HFFc6 (cell line): ENCODE measurements at places on chromosomes 1 and 21.

DNA sequence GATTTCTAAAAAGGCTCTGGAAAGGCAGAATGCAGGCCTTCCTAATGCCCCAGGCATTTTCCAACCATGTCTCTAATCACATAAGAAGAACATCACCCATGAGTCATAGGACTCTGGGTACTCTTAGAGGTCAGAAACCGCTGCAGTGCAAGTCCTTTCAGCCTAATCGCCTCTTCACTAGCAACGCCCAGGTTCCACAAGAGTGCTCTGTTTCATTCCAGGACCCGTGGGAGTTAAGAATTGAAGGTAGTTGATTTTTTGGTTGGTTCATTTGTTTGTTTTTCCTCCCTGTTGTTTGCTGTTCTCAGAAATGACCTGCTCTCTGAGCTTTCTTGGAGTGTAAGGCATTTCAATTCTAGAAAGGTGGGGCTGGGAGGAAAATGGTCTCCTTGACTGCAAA lies 123.2 kb downstream of the NR5A2 start:
- no peaks in the 10 kb centered on the region; the same call in 1 of the 2 replicates for H3K27me3 ChIP-seq
- H3K4me3 ChIP-seq = peak overlapping the region; percentile 54
- DNase-seq = peak; percentile 80
- H3K27ac ChIP-seq = peak overlapping the region; percentile 67
- H3K36me3 ChIP-seq = no peaks in the 10 kb centered on the region

GRCh38 chr1:200727257-200727656 lies 11.4 kb upstream of the CAMSAP2 start:
- no peak overlapping the region for H3K27ac ChIP-seq
- no peak overlapping the region for H3K4me3 ChIP-seq
- no peak for DNase-seq
- no peaks in the 10 kb centered on the region; the same call in 1 of the 2 replicates for H3K27me3 ChIP-seq

- peaks cover 93% of the 10 kb centered on the region for H3K4me1 ChIP-seq
- H3K4me3 ChIP-seq = peak overlapping the region; percentile 75
- H3K27me3 ChIP-seq = peaks cover 2% of the 10 kb centered on the region; the same call in 1 of the 2 replicates
Measured at GRCh38 chr1:198168227-198168626, 11.4 kb downstream of the NEK7 start.

DNA sequence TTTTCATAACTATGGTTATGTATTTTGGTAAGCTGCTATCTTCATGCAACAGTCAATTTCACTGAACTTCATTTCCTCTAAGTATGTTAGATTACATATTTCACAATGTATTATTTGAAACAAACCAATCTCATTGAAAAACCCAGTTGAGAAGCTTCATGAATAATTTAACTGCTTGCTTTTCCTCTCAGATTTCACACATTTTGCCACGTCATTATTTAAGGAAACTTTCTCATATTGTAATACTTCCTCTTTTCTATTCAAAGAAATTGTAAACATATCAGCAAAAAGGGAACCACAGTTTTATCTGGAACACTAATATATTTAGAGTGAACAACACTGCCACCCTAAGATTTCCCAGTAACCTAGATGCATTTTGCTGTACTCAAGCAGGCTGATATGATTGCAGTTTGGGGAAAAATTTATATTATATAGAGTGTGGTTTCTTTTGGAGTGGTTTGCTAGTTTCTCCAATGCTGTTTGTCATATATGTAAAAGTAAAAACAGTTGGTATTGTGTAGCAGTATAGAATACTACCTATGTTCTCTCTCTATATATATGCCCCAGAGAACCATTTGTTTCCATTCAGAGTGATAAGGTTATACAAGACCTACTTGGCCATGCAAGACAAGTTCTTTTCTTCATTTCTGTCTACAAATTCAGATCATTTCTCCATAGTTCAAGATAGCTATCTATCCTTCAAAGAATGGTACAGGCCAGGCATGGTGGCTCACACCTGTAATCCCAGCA lies 28.4 kb upstream of the AHCTF1 start:
- peaks cover 18% of the 10 kb centered on the region for H3K36me3 ChIP-seq
- peaks cover 4% of the 10 kb centered on the region; the same call in 1 of the 2 replicates for H3K27me3 ChIP-seq
- no peak overlapping the region for H3K4me3 ChIP-seq
- H3K4me1 ChIP-seq = no peaks in the 10 kb centered on the region
- no peak for DNase-seq

DNA sequence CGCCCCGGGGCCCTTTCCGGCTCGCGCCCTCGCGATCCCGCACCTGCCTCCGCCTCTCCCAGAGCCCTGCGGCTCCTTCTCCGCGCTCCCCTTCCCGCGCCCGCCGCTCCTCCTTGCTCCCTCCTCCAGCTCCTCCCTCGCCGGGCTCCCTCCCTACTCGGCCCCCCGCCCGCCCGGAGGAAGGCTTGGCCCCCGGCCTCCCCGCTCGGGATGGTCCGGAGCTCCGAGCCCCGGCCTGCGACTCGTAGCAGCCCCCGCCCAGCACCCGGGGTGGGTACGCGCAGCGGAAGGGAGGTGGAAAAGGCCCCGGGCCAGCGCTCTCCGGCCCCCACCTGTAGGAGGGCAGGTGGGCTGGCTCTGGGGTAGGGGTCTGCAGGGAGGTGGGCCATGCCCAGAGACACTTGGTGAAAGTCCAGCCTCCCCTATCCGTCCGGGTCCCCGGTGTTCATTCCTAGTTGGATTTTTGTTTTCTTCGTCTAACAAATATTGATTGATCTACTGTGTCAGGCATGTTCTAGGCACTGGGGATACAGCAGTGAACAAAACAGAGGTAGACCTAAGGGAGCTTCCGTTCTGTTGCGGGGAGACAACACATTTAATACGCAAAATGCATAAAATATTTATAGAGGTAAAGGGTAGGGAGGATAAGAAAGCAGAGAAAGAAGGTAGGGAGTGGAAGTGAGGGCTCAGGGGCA lies at the start of gene HTR1D:
TSS of gene HTR1D (minus strand) at position 82 of the 695 bp plus-strand sequence. CDS start 23,283 bp downstream, outside the sequence.
- H3K27me3 ChIP-seq = peaks cover 6% of the 10 kb centered on the region
- peak within 1 kb of the TSS; percentile 27 for H3K4me3 ChIP-seq
- H3K36me3 ChIP-seq = no peaks in the 10 kb centered on the region
- no peak within 1 kb of the TSS for H3K27ac ChIP-seq
- H3K4me1 ChIP-seq = peaks cover 15% of the 10 kb centered on the region

GRCh38 chr1:62588000-62588399 lies 9.3 kb upstream of the ANGPTL3 start:
- peaks cover 54% of the 10 kb centered on the region for H3K36me3 ChIP-seq
- peak overlapping the region; percentile 12 for H3K27ac ChIP-seq
- H3K4me1 ChIP-seq = peaks cover 50% of the 10 kb centered on the region
- H3K27me3 ChIP-seq = peaks cover 1% of the 10 kb centered on the region; the same call in 1 of the 2 replicates

GRCh38 chr1:221141096-221141495 lies 261.9 kb downstream of the HLX start:
- H3K36me3 ChIP-seq = peaks cover 5% of the 10 kb centered on the region
- no peak overlapping the region for H3K4me3 ChIP-seq
- no peak overlapping the region for H3K27ac ChIP-seq
- H3K27me3 ChIP-seq = no peaks in the 10 kb centered on the region

DNA sequence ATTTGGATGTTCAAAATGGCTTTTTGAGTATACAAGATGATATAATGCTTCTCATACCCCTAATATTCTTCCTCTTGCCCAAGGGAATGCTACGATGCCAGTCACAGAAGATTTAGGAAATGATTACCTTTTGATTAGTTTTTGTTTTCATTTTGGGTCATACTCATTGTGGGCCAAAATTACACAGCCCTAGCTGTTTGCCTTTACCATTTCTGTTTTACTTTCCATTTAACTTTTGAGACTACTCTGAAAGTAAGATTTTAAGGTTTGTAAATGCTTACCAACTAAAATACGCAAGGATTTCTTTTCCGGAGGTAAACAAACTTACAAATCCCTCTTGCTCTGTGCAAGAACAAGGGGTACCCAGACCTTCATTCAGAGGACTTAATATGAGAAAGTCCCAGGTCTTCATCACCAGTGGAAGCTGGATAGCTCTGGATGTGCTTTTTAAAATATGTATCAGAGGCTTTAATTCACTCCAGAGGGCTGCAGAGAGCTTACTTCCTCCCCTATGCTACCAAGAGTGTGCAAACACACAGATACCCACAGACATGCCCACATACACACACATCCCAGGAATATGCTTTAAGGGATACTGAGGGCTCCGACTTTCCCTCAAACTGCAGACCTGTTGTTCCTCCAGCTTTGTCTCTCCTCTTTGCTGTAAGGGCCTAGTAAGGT lies 631.4 kb downstream of the SMYD3 start:
- H3K27ac ChIP-seq = peak overlapping the region; percentile 96
- peaks cover 7% of the 10 kb centered on the region for H3K4me1 ChIP-seq
- no peaks in the 10 kb centered on the region for H3K36me3 ChIP-seq
- H3K4me3 ChIP-seq = peak overlapping the region; percentile 78
- no peaks in the 10 kb centered on the region for H3K27me3 ChIP-seq
- no peak for DNase-seq

DNA sequence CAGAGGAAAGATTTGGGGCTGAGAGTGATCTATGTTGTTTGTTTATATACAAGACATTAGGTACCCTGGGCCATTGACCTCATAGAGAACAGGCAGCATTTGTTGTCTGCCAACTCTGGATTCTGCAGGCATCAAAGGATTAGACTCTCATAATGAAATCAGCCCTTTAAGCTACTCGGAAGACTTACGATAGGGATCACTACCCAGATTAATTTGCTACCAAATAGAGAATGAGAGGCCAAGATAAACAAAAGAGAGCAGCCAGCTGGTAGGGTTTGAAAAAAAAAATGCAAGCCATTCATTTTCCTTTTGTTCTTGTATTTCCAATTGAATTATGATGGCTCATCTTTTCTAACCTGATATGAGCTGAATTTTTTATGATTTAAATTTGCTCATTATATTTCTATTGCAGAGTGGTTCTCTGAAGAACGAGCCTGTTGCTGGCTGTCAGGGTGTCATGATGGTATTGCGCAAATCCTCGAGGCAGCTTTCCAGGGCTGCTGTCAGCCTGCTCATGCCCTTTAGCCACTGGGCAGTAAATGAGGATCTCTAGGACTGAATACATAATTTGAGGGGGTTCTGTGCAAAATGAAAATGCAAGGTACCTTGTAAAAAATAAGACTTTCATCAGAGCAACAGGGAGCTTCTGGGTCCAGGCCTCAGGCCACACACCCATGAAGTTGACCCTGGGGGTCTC lies 116.4 kb upstream of the KCNJ15 start:
- peaks cover 14% of the 10 kb centered on the region for H3K27me3 ChIP-seq
- H3K4me1 ChIP-seq = peaks cover 16% of the 10 kb centered on the region
- peak; percentile 32 for DNase-seq
- no peak overlapping the region for H3K27ac ChIP-seq
- H3K4me3 ChIP-seq = no peak overlapping the region

- peak; percentile 8 for DNase-seq
- H3K27me3 ChIP-seq = peaks cover 3% of the 10 kb centered on the region; the same call in 1 of the 2 replicates
- no peak overlapping the region for H3K27ac ChIP-seq
- H3K4me3 ChIP-seq = no peak overlapping the region
Measured at GRCh38 chr1:113320972-113321680, 69.2 kb upstream of the MAGI3 start.

DNA sequence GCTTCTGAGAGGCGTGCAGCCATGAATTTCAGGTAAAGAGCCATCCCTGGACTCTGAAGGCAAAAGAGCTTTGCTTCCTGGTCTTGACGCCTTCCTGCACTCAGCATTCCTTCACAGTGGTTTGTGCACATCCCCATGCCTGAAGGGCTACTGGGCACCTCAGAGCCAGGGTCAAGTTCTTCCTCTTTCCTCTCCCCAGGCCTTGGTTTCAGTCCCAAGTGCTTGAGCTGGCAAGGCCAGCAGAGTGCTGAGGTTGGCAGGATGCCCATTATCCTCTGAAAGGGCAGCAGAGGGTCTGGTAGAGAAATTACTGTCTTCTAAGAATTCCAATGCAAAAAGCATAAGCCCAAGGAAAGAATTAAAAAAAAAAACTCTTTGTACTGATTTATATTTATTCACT lies 1064.9 kb downstream of the TTLL7 start:
- no peak overlapping the region for H3K4me3 ChIP-seq
- no peaks in the 10 kb centered on the region; the same call in 1 of the 2 replicates for H3K27me3 ChIP-seq
- DNase-seq = no peak

- no peak overlapping the region for H3K4me3 ChIP-seq
- no peak overlapping the region for H3K27ac ChIP-seq
- H3K27me3 ChIP-seq = peaks cover 2% of the 10 kb centered on the region; the same call in 1 of the 2 replicates
Measured at GRCh38 chr1:166116026-166116425, 50.8 kb downstream of the FAM78B start.

DNA sequence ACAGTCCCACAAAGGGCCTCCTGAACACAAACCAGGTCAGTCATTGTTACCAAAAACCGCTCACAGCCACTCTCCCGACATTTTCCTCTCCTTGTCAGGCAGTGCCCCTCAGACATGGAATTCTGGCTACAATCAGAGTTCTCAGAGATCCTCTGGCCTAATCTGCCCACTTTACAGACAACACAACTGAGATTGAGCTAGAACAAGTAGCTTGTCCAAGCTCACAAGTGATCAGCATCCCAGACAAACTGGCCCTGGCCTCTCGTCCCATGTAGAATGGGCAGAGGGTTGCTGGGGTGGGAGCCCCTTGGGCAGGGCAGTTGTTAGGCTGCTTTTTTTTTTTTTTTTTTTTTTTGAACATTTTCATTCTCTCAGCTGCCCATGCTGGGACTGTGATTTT lies 57.2 kb downstream of the KCNN3 start:
- H3K4me3 ChIP-seq = no peak overlapping the region
- H3K27ac ChIP-seq = no peak overlapping the region
- DNase-seq = no peak
- peaks cover 62% of the 10 kb centered on the region for H3K27me3 ChIP-seq
- no peaks in the 10 kb centered on the region for H3K36me3 ChIP-seq

DNA sequence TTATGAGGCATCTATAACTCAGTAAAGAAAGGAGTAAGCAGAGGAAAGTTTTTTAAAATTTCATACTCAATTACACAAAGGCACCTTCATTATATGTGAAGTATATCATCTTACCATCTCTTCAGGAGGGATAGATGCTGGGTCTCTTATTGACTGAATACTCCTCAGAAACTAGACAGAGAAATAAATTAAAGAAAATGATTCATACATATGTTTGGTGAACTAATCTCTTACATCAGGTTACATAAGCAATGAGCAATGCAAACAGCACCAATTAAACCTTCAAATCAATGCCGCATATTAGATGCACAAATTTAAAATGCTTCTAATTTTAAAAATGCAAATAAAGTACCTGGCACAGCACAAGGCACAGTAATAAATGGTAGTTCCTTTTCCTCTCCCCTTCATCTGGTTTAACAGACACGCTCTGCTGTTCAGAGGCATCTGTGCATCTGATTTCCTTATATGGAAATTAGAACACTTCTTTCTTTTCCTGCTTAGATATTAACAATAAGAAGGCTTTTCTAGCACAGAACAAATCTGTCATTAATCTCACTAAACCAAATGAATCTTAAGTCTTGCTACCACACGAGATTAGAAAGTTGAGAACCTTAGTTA lies 20.0 kb downstream of the SCYL3 start:
- H3K4me1 ChIP-seq = peaks cover 50% of the 10 kb centered on the region
- H3K27me3 ChIP-seq = no peaks in the 10 kb centered on the region
- DNase-seq = peak; percentile 6
- H3K4me3 ChIP-seq = peak overlapping the region; percentile 11

DNA sequence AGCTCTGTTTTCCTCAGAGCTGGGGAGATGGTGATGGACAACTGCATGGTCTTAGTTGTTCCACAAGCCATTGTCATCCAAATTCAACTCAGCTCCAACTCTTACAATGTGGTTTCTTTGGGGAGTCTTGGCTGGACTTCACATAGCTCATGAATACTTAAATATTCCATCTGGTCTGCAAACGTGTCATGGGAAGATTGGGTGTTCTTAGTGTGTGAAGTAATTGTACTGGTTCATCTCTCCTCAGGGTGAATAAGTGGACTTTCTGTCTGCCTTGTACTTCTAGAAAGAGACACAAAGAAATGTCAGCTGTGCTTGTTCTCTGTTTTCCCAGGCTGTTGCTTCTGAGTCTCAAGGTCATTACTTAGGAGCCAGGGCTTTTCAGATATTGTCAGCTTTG lies 106.6 kb downstream of the VPS13D start:
- no peak for DNase-seq
- H3K4me1 ChIP-seq = no peaks in the 10 kb centered on the region
- H3K27ac ChIP-seq = no peak overlapping the region
- H3K4me3 ChIP-seq = no peak overlapping the region
- peaks cover 29% of the 10 kb centered on the region for H3K36me3 ChIP-seq
- H3K27me3 ChIP-seq = no peaks in the 10 kb centered on the region; the same call in 1 of the 2 replicates
